ENCODE measurements at places on chromosomes 1 and 21.
A peak's percentile ranks its signal among the peaks of the same experiment; 100 is the strongest.

GRCh38 chr21:34129039-34129891, 55.9 kb downstream of the MRPS6 start:
- peak; percentile 35 for DNase-seq

DNA sequence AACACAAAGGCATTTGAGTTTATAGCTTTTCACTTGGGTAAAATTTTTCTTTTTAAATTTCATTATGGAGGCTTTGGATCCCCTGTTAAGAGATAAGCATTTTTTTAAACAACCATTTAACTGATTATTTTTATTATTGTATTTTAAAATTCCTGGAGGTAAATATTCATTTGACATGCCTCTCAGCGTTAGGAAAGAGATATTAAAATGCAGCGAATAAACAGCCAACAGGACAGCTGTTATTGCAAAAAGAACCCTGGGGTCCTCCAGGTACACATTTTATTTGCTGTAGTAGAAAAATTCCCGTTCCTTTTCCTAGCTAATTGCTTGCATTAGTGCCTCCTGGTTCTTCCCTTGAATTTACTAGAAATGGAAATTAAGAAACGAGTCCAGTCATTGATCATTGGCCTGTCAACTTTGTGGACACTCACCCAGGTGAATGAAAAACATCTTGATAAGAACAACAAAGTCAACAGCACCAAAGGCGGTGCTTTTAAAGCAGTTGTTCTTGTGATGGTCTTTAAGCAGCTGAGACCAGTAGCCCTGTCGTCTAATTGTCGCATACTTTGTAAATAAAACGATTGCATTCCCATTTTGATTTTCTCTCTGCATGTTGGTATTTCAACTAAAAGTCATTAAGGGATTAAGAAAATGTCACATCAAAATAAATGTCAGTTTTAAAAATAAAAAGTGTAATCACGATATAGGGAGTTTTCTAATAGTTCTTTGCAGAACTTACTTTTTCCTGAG, 282.4 kb downstream of the GRIK1 start:
- DNase-seq: no peak

DNA sequence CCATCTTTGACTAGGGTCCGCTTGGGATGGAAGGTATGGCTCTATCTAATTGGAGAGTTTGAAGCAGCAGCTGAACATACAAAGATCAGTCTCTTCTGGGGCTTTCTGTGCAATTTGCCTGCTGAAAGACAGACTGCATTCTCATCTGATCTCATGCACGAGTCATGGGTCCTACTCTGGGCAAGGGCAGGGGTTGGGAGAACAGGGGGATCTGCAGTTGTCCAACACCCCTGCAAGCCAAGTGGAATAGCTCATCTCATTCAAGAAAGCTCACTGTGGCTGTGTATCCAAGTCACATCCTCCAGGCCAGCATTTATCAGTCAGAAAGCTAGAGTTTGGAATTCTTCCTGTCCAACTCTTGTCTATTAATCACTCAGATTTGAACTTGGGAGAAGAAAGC, 177.2 kb upstream of the C8B start:
- DNase-seq: no peak

- no peak for DNase-seq
These were observed 4.4 kb upstream of the TMCO2 start for GRCh38 chr1:40243351-40243750.

- DNase-seq: no peak
These were observed 11.5 kb downstream of the ABL2 start for GRCh38 chr1:179217943-179218507.

GRCh38 chr21:41098481-41099042, 69.4 kb upstream of the BACE2 start:
- DNase-seq: no peak

- peak; percentile 94 for DNase-seq
These were observed 34.9 kb downstream of the ECE1 start for GRCh38 chr1:21255284-21255942.

GRCh38 chr1:103783944-103784377, 34.3 kb downstream of the AMY1C start:
- no peak for DNase-seq

GRCh38 chr1:119635811-119636390, 12.2 kb downstream of the ZNF697 start:
- no peak for DNase-seq

- DNase-seq: peak; percentile 87
These were observed 723 bp downstream of the CDC42BPA start for GRCh38 chr1:227317523-227318015.

DNA sequence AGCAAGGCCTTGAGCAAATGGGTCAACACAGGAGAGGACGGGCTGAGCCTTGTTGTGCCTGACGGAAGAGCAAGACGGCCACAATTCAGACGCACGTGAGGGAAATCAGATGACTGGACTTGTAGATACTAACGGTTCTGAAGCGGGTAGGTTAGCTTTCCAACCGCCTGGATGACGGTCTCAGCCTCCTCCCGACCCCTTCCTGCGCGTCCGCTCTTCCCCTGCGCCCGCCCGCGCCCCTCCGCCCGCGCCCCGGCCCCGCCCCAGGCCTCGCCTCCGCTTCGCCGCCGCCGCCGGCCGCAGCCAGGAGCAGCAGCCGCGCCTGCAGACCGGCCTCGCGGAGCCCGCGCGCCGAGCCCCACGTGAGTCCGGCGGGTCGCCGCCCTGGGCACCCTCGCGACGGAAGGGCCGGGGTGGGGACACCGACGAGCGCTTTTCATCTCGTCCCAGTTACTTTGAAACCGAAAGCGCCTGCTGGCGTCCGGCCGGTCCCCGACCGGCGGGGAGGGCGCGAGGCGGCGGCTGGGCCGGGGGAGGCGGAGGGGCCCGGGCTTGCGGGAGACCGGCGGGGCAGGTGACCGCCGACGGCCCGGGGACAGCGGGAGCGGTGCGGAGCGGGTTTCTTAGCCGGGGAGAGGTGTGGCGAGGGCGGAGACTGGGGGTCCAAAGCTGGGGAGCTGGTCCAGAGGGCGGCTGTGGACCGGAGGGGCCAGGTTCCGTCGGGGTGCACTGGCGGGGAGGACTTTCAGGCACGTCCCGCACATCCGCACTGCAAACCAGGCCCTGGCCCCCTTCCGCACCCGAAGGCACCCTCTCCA, at the start of gene TRAF5:
TRAF5 (plus strand) TSS at position 306 of the 818 bp plus-strand sequence. CDS start 26,407 bp downstream, outside the sequence.
- peak; percentile 58 for DNase-seq

DNA sequence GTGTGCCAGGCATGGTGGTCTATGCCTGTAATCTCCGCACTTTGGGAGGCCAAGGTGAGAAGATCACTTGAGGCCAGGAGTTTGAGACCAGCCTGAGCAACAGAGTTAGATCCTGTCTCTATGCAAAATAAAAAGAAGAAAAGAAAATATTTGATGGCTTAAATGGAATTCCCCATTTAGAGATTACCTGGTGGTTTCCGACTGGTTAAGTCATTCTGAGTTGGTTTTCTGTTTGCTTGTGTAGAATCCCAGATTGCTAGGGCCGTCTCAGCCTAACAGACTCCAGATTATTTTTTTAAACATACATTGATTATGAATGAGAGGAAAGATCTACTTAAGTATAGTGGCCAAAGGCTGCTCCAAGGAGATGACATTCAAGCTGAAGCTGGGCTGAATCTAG, 22.9 kb upstream of the LY9 start:
- no peak for DNase-seq

DNA sequence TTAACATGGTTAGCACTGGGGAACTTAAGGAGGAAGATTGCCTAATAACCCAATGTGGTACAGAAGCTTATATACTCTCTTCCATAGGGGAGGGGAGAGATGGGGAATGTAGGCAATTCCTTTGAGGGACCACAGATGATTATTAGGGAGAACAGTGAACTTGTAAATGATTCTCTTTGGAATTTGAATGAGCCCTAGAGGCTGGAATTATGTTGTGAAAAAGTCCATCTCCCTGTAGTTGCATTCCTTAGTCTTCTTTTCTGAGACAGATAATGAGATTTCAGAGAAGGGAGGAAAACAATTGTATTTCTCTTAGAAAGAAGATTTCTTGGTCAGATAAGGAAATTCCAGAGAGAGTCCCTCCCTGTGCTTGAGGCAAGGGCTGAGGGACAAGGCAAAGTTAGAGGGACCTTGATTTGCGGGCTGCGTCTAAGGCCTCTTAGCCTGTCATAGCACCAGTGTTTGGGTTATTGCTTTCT, 89.0 kb upstream of the HMCN1 start:
- no peak for DNase-seq

DNA sequence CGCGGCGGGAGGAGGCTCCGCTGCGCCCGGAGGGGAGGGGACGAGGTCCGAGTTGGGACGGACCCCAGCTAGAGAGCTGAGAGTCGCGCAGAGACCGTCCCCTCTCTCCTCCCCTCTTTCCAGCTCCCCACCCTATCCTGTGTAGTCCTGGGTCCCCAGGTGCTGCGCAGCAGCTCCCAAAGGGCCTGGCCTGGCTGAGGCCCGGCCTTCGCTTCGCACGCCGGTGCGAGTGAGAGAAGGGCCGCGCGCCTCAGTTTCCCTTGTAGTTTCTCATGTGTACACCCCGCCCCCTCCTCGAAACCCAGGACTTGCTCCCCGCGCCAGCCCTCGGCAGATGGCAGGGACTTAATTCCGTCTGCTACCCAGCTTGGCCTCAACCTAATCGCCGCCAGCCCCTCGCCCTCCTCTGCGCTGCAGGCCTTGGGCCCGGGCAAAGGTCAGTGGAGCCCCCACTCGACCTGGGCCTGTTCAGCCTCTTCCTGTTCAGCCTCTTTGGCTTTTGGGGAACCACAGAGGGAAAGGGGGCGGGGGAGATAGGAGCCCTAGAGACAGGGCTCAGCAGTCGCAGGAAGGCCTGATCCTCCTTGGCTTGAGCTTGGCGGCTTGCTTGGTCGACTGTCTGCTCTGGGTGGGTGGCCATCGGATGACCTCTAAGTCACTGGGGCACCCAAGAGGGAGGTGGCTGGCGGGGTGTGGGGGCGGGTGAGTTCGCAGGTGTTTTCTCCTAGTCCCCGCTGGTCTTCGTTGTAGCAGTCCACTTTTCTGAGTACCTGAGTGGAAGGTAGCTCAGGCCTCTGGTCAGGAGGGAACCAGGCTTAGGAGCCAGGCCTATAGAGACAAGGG, 1.0 kb downstream of the ZNF687 start:
- peak; percentile 35 for DNase-seq

DNA sequence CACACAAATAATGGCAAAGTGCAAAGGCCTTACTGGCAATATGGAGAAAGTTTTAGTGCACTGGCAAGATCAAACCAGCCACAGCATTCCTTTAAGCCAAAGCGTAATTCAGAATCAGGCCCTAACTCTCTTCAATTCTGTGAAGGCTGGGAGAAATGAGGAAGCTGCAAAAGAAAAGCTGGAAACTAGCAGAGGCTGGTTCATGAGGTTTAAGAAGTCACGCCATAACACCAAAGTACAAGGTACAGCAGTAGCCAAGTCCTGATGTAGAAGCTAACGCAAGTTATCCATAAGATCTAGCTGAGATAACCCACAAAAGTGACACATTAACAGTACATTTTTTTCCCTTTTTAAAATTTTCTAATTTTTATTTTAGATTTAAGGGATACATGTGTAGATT, 57.1 kb downstream of the SLC27A3 start:
- no peak for DNase-seq

GRCh38 chr1:211328866-211329475, 2.3 kb downstream of the TRAF5 start:
- no peak for DNase-seq

GRCh38 chr1:20440785-20441200, 45.2 kb downstream of the CAMK2N1 start:
- peak; percentile 66 for DNase-seq

DNA sequence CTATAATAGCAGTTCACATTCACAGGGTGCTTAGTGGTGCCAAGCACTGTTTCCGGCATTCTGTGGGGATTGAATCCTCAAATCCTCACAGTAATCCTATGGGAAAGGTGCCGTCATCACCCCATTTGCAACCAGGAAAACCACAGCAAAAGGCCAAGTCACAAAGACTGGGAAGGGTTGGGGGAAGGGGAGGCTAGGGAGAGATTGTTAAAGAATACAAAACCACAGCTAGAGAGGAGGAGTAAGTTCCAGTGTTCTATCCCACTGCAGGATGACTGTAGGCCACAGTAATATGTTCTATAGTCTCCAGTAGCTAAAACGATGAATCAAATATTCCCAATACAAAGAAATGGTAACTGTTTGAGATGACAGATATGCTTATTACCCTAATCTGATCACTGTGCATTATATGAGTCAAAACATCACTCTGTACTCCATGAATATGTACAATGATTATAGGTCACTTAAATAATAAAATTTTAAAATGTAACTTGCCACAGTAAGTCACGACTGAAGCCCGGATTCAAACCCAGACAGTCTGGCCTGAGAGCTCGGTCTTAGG, 256.8 kb downstream of the TOMM20 start:
- no peak for DNase-seq

DNA sequence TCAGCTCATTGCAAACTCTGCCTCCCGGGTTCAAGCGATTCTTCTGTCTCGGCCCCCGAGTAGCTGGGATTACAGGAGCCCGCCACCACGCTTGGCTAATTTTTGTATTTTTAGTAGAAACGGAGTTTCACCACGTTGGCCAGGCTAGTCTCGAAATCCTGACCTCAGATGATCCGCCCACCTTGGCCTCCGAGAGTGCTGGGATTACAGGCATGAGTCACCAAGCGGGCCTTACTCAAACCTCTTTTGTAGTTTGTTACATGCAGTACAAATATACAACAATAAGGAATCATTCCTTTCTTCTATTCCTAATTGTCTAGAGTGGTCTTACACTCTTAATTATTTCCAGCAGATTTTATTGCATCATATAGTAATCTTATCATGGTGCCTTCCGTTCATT, 16.6 kb downstream of the SPATA17 start:
- DNase-seq: no peak

DNA sequence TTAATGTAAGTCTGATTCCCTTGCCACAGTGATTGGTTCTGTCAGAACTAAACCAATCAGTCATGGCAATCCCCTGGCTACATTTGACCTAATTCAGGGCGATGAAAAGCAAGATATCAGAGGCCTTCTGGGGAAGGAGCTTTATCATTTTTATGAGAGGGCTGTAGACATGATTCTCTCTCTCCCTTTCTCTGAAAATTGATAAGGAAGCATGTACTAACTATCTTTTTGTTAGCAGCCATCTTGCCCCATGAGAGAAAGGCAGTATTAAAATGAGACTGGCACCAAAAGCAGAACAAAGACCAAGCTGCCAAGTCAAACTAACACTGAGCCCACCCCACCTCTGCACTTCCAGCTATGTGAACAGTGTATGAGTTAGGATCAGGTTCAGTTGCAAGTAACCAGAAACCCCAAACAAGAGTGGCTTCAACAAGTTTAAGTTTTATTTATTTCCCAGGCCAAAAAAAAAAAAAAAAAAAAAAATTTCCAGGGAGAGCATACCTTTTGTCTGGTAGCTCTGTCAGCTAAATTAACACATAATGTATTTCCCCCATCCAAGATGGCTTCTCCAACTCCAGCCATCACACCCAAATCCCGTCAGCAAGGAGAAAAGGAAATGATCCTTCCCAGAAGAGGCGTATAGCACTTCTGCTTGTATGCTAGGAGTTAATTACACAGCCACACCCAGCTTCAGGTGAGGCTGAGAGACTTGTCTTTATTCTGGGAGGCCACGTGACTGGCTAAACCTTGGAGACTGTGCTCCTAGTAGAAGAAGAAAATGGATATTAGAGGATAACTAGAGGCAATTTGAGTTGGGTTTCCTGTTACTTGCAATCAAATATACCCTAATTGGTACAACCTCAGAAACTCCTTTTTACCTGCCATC, 105.8 kb upstream of the RALGPS2 start:
- DNase-seq: peak; percentile 51

GRCh38 chr21:27622631-27623030, 655.7 kb upstream of the ADAMTS5 start:
- DNase-seq: no peak

GRCh38 chr1:247112479-247112781, 8.3 kb upstream of the ZNF669 start:
- no peak for DNase-seq

- DNase-seq: no peak
These were observed 283.8 kb upstream of the RUNX1 start for GRCh38 chr21:35332841-35333426.
